ENCODE measurements at places on chromosomes 12 and 14.

DNA sequence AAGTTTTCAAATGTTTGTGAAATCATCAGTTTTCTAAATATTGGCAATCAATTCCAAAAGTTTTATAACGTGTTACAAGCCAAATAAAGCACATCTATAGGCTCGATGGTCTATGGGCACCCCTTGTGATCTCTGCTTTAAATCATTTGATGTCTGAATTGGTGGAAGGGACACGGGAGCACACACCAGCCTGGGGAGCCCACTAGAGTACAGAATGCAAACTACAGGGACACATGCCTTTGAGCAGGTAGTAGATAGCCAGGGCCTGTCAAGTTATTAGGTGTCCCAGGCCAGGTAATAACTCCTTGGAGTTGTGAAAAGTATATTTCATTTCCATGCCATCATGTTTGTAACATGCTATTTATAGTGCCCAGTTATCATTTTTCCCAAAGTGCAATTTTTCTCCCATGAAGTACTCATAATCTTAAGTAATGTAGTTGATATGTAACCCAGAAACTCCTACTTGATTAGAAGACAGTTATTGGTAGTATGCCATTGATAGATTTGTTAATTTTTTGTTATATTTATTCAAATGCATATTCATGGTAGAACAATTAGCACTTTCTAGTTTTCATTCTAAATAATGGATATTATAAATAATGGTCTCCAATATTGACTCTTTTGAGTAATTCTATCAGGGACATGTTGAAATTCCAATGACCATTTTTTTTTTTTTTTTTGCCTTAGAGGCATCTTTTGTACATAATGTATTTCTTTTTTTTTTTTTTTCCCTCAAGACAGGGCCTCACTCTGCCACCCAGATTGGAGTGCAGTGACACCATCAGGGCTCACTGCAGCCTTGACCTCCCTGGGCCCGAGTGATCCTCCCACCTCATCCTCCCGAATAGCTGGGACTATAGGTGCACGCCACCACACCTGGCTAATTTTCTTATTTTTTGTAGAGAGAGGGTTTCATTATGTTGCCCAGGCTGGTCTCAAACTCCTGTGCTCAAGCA, 96.9 kb upstream of the FGD4 start:
- DNase-seq, result peak; percentile 64

DNA sequence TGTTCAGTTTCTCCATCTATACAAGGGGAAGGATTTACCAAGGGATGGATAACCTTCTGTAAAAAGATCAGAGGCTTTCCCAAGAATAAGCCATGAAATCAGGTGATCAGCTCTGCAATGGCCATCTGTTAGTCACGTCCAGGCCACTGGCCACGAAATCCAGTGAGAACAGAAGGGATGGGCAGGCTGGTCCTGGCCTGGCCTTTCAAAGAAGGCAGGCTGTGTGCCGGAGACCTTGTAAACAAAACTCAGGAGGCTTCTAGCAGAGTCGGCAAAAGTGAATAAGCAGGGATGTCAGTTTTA, 68.5 kb downstream of the RNF34 start:
- no peak for DNase-seq

GRCh38 chr12:70741256-70741655, 104.0 kb upstream of the PTPRB start:
- no peak for DNase-seq

- peak; percentile 68 for DNase-seq
These were observed at the start of gene SPTB for GRCh38 chr14:64879635-64880220. Gene SPTB, minus strand, starts transcription at chr14:64879907. Its CDS starts 56,813 bp downstream, at chr14:64823094.

DNA sequence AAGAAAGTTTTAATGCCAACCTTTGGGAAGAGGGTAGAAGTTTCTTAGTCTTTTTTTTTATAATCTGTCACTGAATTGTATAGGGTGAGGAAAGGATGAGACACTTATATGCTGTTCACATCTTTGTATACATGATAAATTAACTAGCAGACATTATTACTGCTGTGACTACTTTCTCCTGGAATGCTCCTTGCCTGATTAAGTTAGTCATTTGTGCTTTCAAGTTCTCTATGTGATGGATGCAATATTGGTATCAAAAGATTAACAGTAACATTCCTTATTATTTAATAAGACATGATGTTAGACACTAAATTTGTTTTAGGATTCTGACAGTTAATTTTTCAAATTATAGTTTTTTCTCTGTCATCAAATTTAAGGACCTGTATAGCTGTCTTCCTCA, 223.4 kb upstream of the GARIN2 start:
- DNase-seq, result no peak
